Activated naive CD4-positive, alpha-beta T cell treated with anti-CD3 and anti-CD28 coated beads, Interleukin-2, amount 50 U/mL, for 16 hours (primary cell): ENCODE measurements at places on chromosomes 7 and 10.

- no peak for DNase-seq
Measured at GRCh38 chr10:24872049-24872789, 80.2 kb downstream of the PRTFDC1 start.

DNA sequence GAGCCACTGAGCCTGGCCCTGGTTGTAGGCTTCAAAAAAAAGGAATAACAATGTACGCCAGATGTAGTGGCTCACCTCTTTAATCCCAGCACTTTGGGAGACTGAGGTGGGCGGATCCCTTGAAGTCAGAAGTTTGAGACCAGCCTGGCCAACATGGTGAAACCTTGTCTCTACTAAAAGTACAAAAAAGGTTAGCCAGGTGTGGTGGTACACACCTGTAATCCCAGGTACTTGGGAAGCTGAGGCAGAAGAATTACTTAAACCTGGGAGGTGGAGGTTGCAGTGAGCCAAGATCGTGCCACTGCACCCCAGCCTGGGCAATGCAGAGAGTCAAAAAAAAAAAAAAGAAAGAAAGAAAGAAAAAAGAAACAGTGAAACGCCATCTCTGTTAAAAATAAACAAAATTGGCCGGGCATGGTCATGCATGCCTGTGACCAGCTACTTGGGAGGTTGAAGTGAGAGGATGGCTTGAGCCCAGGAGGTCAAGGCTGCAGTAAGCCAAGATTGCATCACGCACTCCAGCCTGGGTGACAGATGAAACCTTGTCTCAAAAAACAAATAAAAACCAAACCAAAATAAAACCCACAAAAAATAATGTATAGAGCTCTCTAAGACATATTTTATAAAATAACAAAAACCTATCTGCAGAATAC is 4.7 kb upstream of the KLHDC10 start:
- no peak for DNase-seq

- DNase-seq = no peak
Measured at GRCh38 chr7:115491744-115492380, 538.7 kb downstream of the TFEC start.

- no peak for DNase-seq
Measured at GRCh38 chr10:73044378-73045285, 52.0 kb downstream of the P4HA1 start.

DNA sequence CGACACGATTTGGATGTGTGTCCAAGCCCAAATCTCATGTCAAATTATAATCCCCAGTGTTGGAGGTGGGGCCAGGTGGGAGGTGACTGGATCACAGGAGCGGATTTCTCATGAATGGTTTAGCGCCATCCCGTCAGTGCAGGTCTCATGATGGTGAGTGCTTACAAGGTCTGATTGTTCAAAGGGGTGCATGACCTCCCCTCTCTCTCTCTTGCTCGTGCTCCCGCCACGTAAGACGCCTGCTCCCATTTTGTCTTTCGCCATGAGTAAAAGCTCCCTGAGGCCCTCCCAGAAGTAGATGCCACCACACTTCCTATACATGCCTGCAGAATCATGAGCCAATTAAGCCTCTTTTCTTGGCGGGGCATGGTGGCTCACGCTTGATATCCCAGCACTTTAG is 71.5 kb upstream of the NANOS1 start:
- DNase-seq = no peak

DNA sequence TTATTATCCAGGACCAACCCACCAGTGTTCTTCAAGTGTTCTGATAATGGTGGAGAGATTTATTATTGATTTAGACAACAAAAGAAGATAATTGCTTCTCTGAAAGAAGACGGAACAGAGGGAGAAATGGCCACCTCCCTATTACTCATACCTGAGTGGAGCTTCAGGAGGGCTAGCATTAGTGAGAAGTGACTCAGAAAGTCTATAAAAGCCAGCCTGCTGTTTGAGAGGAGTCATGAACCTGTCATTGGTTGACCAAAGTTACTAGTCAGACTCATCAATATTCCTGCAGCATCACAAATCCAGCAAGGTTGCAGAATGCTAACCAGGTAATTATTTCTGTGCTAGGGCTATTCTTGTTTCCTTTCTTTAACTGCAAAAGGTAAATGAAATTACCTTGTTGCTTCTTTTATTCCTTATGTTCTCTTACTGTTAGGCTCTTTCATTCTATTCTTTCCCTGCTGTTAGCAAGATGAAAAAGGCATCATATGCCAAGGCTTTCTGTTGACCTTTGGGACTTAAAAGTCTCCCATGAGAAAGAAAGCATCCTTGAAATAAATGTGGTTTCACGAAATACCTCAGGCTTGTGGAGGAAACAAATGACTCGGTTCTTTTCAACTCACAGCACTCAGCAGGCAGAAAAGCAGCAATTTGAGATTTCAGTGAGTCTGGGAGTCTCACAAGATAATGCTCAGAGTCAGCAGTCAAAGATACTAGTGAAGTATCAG is 256.4 kb upstream of the PHYHIPL start:
- no peak for DNase-seq

- no peak for DNase-seq
Measured at GRCh38 chr10:69176823-69177222, 3.2 kb upstream of the SUPV3L1 start.

GRCh38 chr10:1425879-1426278 is 311.4 kb downstream of the ADARB2 start:
- no peak for DNase-seq

DNA sequence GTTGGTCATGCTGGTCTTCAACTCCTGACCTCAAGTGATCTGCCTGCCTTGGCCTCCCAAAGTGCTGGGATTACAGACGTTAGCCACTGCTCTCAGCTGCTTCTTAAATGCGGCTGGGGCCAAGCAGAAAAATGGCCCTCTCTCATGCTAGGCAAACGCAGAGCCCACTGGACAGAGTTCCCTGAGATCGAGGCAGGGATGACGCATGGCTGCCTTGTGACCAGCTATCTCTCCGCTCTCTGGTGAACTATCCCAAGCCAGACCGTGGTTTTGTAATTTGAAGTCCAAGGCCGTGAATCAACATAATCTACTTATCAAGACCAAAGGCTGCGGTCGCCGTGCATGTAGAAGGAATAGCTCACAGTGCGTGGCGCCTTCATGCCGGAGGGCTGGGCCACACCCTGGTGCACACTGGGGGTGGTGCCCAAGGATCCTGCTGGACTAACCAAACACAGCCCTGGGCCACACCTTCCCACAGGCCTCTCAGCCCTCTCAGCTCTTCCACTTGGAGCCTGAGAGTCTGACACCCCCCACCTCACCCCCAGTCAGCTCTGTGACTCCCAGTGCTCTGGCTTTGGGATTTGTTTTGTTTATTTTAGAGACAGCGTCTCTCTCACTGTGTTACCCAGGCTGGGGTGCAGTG is 88.1 kb upstream of the CUX1 start:
- no peak for DNase-seq
